Effector memory CD8-positive, alpha-beta T cell (primary cell): ENCODE measurements at places on chromosomes 4 and X.

- no peak for DNase-seq
These were observed 5.8 kb downstream of the ANOS1 start for GRCh38 chrX:8726031-8726652.

DNA sequence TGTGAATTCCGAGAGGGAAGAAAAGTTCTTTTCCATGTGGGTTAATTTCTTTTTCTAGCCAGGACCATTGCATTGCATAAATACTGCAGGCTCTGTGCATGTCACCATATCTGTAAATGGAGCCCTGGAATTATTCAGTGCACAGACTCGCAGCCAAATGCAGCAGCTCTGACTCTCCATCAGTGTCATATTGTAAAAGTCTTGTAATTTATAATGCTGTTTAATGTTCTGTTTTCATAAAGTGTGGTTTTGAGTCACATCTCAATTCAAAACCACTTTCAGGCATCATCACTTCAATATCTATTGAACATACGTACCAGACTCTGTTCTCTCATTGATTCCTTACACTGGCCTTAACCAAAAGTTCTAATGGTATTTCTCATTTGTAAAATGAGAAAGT is 193.9 kb upstream of the RPL34 start:
- DNase-seq: no peak

DNA sequence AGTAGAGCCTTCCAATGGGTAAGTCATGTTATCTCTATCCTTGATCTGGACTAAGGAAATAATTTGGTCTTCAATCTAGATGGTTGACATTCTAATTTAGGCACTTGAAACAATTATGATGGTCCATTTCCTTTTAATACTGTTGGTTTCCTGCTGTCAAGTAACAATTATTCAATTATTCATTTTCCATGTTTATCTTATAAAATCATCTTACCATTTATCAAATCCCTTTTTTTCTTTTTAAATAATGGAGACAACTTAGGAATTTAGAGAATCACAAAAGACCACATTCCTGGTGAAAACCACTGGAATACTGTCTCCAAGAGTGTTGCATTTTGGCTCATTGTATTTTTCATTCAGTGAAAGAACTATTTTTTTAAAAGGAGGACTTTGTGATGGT is 148.7 kb upstream of the CTSO start:
- no peak for DNase-seq

DNA sequence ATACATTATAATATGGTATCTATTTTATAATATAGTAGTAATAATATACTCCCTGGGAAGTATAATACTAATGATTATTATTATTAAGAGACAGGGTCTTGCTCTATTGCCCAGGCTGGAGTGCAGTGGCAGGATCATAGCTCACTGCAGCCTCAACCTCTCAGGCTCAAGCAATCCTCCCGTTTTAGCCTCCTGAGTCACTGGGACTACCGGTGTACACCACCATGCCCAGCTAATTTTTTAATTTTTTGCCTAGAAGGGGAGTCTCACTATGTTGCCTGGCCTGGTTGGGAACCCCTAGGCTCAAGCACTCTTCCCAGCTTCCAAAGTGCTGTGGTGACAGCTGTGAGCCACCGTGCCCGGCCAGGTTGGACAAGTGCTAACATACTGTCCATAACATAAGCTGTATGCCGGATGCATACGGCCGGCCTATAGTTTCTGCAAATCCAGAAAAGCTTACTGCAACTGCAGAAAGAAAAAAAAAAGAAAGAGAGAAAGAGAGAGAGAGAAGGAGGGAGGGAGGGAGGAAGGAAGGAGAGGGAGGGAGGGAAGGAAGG is 94.2 kb upstream of the PPP2R3B start:
- no peak for DNase-seq

- no peak for DNase-seq
These were observed 94.1 kb downstream of the GC start for GRCh38 chr4:71689822-71690221.

- DNase-seq: no peak
These were observed 2.2 kb downstream of the TXLNG start for GRCh38 chrX:16788477-16788876.
